ENCODE measurements at places on chromosomes 11 and 22.
A peak's percentile ranks its signal among the peaks of the same experiment; 100 is the strongest.

DNA sequence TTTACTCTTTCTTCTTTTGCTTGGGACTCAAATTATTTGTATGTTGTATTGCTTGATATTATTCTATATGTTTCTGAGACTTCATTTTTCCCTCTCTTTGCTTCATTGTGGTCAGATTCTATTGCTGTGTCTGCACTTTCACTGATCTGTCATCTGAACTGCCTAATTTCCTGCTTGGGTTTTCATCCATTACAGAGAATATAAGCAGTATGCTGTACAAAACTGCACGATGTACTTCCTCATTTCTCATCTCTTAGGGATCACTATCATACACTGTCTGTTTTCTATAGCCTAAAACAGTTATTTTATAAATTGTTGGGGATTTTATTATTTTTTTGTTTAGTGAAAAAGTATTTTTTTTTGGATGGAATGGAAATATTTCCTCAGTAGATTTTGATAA, 736.7 kb upstream of the ANO5 start:
- DNase-seq, result no peak

- no peak for DNase-seq
Measured at GRCh38 chr11:65226103-65226442, 35.7 kb upstream of the POLA2 start.

DNA sequence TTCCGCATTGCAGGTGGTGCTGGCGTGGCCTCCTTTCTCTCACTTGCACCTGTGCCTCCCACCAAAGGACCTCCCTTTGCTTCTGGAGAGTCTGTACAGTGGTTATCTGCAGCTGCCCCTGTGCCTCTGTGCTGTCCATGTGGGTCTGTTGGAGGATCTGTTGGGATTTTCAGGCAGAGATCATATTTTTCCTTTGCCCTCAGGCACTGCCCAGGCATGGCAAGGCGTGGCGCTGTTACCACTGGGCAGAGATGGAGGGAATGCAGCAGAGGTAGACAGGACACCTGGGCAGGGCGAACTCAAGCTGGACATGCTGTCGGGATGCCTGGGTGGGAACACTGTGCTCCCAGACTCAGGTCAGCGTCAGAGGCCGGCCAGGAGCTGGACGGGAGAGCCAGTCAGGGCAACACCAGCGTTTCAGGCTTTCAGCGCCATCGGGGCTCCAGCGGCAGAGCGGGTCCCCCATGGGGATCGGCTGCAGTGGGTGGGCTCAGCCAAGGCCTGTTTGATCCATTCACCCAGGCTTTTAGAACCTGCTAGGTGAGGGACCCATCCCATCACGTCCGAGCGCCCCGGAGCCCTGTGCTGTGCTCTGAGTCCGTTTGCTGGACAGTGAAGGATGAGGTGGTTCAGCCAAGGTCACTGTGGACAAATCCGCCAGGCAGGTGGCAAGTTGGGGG, 718.9 kb downstream of the BRD1 start:
- no peak for DNase-seq

DNA sequence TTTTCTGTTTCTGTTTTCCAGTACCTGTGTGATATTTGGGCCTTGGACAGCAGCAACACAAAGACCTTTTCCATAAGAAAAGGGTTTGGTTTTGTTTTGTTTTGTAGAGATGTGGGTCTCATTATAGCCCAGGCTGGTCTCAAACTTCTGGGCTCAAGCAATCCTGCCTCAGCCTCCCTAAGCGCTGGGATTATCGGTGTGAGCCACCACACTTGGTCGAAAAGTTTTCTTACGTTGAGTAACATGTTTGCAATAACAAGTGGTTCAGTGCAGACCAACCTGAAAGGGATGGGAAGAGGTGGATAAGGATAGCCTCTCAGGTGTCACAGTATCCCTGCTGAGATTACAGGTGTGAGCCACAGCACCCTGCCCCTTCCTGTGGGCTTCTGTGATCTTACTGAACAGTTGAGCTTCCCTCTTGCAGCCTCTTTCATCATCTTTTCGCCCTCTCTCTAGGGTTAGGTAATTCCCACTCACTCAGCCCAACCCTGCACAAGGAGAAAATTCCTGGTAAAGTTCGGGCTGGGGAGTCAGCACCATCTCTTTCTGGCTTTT, 3.5 kb upstream of the MRPL48 start:
- DNase-seq, result no peak

DNA sequence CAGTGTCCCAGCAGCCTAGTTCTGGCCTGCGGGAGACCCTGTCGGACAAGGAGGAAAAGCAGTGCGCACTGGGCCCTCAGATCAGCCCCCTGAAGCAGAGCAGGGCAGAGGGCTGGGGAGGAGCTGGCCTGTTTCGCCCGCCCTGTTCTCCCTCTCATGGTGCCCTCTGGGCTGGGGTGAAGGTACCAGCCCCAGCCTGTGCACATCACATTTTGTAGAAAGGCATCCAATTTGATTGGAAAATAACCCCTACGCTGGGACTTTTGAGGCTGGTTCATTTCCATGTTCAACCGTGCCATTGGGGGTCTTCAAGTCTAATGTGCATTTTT, 832 bp upstream of the NAP1L4 start:
- DNase-seq, result no peak

DNA sequence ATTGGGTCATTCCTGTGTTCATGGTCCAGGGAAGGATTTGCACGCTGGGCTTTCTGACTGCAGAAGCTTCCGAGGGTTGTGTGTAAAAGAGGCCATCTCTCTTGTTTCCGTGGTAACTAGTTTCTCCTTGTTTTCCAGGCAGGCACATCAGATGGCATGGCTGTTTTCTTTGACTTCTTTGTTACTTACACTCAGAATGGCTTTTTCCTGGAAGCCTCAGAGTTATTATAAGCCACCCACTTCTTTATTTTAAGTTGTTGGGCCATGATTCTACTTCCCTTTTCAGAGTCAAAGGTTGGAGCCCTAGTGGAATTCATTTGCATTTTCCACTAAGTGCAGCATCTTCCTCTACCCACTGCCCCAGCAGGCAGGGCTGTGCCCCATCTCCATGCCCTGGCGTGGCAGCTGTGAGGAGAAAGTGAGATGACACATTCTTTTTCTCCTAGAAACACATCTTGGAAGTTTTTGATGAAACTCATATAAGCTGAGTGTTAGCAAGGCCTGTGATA, 94.9 kb downstream of the PRR5L start:
- DNase-seq, result no peak

DNA sequence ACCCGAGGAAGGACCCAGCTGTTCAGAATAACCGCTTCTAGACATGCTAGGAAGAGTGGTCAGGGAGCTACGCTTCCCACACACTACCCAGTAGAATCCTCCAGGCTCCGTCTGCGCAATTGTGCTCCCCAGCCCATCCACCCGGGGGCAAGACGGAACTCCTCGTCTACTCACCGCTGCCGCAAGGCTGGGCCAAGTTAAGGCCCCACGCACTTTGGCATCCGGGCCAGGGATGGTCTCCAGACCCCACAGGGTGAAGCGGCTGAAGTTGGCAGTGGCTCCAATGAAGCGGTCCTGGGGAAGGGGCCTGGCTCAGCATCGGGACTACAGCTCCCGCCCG, 757 bp downstream of the RNASEH2C start:
- DNase-seq, result no peak

DNA sequence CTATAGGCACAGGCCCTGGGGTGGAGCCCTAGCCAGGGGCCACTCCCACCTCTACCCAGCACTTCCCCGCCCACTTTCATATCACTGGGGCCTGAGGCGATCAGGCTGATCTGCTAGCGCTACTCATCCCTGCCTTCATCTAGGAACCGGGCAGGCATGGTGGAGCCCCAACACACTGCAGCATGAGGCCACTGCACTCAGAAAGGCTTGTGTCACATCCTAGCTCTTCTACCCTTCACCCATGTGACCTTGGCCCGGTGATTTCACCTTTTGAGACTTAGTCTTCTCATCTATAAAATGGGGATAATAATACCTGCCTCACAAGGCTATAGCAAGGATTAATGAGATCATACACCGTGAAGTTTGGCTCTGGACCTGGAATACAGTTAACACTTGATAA, 18.1 kb upstream of the GDPD5 start:
- no peak for DNase-seq

DNA sequence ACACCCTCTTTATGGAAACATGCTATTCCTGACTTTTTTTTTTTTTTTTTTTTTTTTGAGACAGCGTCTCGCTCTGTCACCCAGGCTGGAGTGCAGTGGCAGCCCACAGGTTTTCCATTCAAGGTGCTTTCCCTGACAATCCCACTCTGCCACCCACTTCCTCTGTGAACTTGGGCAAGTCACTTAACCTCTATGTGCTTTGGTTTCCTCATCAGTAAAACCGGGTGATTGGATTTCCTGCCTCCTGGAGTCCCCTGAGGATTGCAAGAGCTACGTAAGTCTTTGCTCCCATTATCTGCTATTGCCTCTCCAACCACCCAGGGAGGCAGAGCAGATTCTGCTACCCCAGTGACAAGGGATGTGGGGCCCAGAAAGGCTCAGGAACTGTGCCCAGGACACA, 54.1 kb downstream of the CELSR1 start:
- no peak for DNase-seq

GRCh38 chr22:42231929-42232328, 38.5 kb downstream of the TCF20 start:
- no peak for DNase-seq

GRCh38 chr11:31246451-31247165, 122.9 kb downstream of the DCDC1 start:
- peak; percentile 39 for DNase-seq

GRCh38 chr11:69380451-69380901, 86.5 kb downstream of the MYEOV start:
- no peak for DNase-seq

GRCh38 chr22:24105013-24105360, 76.3 kb upstream of the SUSD2 start:
- DNase-seq, result no peak

GRCh38 chr22:21015466-21016006, 571 bp downstream of the P2RX6 start:
- DNase-seq, result no peak

DNA sequence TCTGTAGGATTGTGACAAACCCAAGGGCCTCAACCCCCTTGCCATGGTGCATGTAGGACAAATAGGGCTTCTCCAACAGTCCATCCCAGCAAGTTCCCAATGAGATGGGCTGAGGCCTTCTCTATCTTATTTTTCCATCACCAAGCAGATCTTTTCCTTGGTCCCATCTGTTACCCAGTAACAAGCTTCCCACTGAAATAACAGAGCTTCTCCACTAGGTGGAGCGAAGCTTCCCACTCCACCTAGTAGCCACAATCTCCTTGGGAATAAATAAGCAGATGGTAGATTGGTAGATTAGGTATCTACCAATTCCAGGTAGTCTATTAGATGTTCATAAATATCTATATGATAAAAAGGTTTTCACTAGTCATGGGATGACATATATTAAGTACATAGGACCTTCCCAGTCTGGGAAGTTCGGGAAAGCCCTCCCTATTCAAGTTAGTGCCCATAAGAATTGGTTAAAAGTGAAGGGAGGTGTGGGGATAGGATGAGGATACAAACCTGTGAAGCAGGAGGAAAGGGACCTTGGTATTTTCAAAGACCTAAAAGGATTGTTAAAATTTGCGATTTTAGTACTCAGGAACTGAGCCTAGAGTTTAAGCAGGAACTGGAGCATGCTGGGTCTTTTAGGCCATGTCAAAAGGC, 5.9 kb upstream of the OR52L1 start:
- DNase-seq, result no peak

GRCh38 chr11:72812967-72813739, 1.1 kb upstream of the ATG16L2 start:
- DNase-seq, result peak; percentile 26

DNA sequence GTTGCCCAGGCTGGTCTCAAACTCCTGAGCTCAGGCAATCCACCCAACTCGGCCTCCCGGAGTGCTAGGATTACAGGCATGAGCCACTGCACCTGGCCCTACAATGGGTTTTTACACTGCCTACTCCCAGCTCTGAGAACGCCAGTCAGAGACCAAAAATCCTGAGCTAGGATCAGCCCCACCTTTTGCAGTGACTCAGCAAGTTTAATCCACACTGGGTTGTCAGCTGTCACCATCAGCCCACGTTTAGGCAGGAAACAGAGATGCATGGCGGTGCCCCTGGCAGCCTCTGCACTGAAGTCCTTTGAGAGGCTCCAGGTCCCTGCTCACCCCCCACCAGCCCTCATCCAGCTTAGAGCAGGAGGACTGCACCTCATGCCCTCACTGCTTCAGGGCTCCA, 117.6 kb downstream of the ARHGAP8 start:
- DNase-seq, result no peak

DNA sequence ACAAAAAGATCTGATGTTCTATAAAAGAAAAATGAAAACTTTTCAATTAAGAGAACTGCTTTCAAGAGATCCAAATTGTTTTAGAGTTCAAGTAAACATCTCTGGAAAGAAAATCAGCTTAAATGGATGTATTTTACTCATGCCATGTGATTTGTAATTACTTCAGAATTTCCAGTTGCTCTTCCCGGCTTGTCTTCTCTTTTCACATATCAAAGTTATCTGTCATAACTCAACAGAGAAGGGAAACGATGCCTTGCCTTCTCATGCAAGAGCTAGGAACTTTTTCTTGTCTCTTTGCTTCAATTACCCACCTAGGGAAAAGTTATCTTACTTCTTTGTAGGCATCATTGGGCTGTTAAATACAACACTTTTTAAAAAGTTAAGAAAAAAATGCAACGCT, 255.2 kb upstream of the POU2AF2 start:
- no peak for DNase-seq

GRCh38 chr11:8107642-8108041, 26.6 kb downstream of the TUB start:
- DNase-seq, result no peak
